ENCODE measurements at places on chromosomes 5 and 9.

GRCh38 chr9:79591458-79591857, 19.7 kb downstream of the TLE4 start:
- DNase-seq: no peak

DNA sequence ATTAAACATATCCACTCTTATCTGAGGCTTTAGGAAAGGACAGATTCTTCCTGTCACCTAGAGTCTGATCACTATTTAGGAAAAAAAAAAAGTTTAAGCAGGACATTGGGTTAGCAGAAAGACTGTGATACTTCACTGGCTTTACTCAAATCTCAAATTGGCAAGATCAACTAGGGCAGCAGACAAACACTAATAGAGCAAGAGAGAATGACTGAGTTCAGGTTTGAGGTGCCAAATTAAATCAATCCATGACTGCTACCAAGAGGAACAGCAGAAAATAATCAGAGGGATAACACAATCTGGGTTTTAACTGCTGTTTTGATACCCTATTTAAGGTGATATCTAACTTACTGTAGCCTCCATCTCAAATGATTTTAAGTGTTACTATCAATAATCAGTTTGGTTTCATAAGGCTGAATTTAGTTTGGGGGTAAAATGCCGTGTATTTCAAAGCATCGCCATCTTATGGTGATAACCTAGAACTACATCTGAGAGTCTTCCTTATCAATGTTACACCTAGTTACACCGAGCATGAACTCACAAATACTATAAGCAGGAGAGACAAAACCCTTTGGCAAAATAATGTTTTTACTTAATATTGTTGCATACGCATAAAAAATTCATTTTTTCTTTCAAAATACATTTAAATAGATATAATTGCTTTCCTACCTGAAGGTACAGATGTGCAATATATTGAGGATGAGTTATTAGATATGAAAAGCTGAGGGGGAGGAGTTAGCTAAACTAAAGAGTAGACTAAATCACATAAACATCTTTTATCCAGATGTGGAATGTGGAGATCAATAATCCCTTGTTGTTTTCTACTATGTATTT, 286.4 kb upstream of the CDH12 start:
- no peak for DNase-seq

DNA sequence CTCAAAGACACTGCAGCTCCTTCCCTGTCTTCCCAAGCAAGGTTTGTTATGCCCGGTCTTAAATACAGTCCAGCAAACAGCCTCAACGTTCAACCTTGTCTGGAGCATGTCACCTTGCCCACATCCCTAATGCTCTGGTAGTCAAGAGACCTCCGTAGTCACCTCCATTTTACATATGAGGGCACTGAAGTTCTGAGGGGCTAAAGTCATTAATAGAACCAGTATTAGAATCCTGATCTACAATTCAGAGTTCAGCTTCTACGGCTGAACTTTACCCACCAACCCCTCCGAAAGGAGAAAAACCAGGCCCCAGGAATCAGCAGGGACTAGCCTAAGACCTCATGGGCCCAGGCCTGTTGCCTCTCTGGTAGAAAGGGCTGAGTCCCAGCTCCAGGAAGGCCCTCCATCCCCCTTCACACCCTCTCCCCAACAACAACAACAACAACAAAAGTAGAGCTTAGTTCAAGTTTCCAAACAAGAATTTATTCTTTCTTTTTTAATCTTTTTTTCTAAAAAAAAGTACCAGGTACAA, 795 bp upstream of the STOML2 start:
- DNase-seq: no peak

DNA sequence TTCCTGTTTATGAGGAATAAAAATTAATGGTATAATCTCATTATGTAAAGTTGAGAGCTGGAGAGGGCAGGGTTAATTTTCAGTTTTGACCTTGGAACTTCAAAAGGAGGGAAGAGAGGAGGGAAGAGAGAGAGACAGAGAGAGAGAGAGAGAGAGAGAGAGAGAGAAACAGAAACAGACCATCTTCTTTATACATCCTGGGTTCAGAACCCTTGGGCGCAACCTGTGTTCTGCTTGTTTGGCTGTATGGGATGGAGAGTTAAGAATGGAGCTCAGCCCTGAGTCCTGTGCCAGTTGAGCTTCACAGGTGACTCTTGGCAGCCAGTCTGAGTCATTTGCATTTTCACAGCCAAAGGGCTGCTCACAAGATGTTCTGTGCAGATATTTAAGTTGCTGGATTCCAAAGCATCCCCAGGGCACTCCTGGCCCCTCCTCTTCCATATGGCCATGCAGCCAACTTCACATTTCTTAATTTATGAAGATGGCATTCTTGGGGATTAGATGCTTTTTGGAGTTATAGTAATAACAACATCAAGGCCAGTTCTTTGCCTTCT, 143.5 kb downstream of the CARTPT start:
- no peak for DNase-seq

GRCh38 chr9:98479967-98480847, 224.8 kb upstream of the TBC1D2 start:
- DNase-seq: no peak

GRCh38 chr9:123424552-123425225, 68.7 kb downstream of the CRB2 start:
- DNase-seq: no peak

DNA sequence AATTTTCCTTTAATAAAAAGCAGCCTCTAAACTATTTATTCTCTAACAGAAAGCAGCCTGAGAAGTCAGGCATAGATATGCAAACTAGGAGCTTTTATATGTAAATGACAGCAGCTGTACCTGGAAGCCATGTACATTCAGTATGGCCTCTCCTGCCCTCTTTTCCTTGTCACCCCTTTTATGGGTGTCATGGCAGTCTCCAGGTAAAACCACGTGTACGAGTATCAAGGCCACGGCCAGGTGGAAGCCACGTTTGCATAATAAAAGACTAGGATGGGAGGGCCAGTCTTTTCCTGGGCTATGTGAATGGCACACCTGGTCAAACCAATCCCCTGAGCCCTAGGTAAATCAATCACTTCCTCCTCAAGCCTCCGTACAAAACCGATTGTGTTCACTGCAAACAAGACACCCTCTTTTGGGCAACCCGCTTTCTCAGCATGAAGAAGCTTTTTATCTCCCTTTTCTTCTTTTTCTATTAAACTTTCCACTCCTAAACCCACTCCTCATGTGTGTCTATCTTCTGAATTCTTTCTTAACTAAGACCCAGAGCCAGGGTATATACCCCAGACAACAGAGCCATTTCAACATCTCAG, 419.5 kb upstream of the CTNND2 start:
- DNase-seq: no peak

GRCh38 chr5:174990909-174991308, 266.5 kb downstream of the MSX2 start:
- no peak for DNase-seq

DNA sequence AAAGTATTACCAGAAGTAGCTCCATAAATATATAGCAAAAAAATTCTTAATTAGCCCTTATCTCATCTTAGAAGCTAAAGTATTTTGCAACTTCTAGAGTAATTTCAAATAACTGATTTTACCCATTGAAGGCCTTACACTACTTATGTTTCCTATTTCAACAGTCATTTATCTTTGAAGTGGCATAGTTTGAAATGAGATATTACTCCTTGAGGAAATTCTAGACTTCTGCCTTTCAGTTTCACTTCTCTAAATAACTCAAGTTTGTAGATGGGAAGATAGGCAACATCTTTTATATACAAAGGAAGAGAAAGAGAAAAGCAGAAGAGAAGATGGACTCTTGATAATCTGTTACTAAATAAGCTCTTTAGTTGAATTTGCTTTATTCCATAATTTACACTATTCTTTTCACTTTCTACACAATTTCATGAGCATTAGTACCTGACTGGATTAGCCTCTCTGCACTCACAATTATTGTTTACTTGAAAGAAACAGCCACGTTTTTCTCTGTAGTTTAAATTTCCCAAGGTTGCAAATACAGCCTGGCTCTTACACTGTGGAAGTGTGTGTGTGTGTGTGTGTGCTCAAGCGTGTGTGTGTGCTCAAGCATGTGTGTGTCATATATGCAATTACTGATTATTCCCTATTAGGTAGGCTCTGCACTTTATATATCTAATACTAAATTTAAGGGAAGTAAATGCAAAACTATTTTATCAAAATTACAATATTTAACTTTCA, 60.6 kb upstream of the EMB start:
- no peak for DNase-seq

DNA sequence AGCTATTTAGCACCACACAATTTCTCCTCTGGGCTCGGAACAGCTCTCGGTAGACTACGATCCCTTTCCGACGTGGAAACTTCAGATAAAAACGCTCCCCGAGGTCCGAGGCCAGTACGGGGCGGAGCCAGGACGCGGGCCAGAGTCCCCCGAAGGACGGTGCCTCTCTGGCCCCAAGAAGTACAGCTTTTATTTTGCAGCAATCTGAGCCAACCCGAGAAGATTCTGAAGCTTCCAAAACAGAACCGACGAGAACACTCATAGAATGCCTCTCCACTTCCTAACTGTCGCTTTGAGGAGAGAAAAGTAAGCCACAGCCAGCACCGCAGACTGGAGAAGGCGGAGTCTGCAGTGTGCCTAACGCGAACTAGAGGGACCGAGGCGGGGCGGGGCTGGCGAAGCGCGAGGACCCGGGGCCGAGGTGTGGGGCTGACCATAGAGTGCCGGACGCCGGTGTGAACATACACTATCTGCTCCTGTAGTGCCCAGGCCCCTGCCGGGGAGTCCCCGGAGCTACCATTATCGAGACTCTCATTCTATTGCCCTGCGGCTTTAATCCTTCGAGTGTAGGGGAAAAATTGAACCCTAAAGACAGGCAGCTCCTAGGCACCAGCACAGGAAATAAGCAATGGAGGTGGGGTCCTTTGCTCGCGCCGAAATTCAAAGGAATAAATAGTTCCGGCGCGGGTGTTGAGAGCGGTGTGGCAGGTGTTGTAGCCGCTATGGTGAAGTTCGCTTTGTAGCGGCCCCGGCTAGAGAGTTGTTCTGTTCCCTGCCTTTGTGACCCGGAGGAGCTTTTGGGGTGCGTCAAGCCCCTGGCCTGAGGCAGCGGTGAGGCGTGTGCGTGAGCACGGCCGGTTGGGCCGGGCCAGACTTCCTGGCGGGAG, at the start of gene SMC2:
Gene SMC2 (plus strand): TSS at position 663 of the 887 bp plus-strand sequence. CDS start 1,076 bp downstream, outside the sequence.
- peak; percentile 84 for DNase-seq

GRCh38 chr5:69138766-69139165, 28.2 kb upstream of the CCNB1 start:
- peak; percentile 8 for DNase-seq

GRCh38 chr5:158499075-158499891, 600.4 kb downstream of the EBF1 start:
- DNase-seq: no peak

DNA sequence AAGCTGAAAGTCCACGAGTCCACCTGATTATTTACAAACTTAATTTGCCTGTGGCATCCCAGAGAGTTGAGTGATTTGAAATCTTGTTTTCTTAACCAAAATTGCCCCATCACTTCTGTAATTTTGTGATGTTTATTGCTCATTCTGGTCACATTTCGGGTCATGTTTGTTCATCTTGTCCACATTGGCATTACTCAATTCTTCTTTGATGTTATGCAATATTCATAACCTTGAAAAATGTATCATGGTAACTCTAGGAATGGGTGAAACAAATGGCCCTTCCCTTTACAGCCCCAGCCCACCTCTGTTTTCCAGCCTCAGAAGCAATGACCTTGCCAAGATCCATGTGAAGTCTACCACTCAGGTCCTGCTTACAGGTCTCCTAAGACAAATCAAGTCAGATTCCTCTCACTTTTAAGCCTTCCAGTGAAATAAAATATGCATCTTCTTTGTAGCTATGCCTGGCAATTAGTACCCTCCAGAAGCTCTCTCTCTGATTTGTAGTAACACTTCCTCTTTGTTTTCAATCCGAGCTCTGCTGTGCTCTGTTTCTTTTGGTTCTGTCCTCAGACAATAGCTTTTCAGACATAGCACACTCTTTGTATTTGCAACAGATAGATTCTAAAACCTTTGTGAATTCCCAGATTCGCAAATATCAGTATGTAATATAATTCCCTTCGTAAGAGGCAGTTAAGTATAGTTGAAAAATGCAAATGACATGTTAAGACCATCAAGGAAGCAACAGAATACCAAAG, 330.3 kb upstream of the IRX1 start:
- no peak for DNase-seq
